ENCODE measurements at places on chromosomes 4 and X. TPM values are rescaled to one million over a fixed set of nuclear protein-coding genes. Genes with fewer than 3 reads are reported as not detected.

The TRAM1L1 gene
- total RNA-seq = 2.8 TPM

The ABCG2 gene
- 2.5 TPM for total RNA-seq

The SATL1 gene
- total RNA-seq = 0.14 TPM

The KCNE5 gene
- 0.50 TPM for total RNA-seq

The NAT8L gene
- total RNA-seq = 0.14 TPM

The TENM3 gene
- total RNA-seq = 47.1 TPM

The PARM1 gene
- not detected for total RNA-seq

The POU4F2 gene
- total RNA-seq = not detected

The TCEAL7 gene
- total RNA-seq = 9.8 TPM

The ARHGAP36 gene
- not detected for total RNA-seq

The OPRPN gene
- not detected for total RNA-seq

The LONRF3 gene
- total RNA-seq = not detected

The RIPPLY1 gene
- not detected for total RNA-seq

The PDLIM3 gene
- total RNA-seq = 0.24 TPM

The PASD1 gene
- total RNA-seq = not detected

The TRPC3 gene
- total RNA-seq = under 0.01 TPM

The NXF2 gene
- total RNA-seq = not detected

The ELF4 gene
- total RNA-seq = 26.3 TPM

The TEX11 gene
- not detected for total RNA-seq

The SHROOM2 gene
- 12.0 TPM for total RNA-seq

The GIMD1 gene
- not detected for total RNA-seq

The ERAS gene
- not detected for total RNA-seq

The FGFR3 gene
- total RNA-seq = 0.67 TPM

The F8A2 gene
- total RNA-seq = not detected

The ARMCX6 gene
- total RNA-seq = 38.0 TPM

The CTAG1A gene
- not detected for total RNA-seq

The GAGE12D gene
- not detected for total RNA-seq

The COL4A6 gene
- total RNA-seq = 56.8 TPM

Measured in mammary epithelial cell (primary cell).